Activated T-helper 1 cell treated with anti-CD3 and anti-CD28 coated beads, Interleukin-12 subunit alpha, Interleukin-12 subunit beta, Interleukin-2, Interleukin-4 antibody, amounts not matched to agents 30 ng/mL and 10 ng/mL and 1 ng/mL, durations not matched to agents 14 hours and 24 hours and 36 hours (primary cell): ENCODE measurements at places on chromosomes 7 and 10. TPM values are rescaled to one million over a fixed set of nuclear protein-coding genes. Genes with fewer than 3 reads are reported as not detected.

DNA sequence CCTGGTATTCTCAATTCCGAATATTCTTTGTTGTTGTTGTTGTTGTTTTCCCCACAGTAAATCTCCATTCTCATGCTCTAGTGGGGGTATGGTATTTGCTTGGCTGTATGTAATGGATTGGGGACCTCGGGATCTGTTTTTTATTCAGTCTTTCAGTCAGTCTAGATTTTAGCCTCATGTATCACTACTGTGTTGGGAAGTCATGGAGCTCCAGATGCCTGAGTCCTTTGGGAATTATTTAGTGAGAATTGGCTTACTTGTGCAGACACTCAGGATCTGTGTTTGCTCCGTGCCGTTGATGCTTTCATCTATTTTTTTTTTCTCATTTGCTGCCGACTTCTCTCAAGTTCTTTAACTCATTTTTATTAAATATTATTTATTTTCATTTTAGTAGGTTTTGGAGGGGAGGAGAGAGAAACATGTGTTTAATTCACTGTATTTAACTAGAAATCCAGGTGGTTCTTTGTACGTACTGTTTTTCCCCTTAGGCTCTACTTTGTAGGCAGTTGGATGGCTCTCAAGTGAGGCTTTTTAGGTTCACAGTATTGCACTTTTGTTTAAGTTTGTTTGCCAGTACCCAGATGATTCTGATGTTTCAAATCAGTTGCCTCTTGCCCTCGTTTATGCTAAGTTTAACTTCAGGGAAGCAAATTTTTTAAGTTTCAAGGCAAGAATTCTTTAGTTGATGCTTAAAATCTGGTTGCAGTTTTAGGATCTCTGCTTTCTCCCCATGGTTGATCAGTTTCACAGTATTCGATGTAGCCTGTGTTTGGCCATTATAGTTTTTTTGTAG lies 36.9 kb downstream of the ZNRF2 start:
- DNase-seq, result no peak

- DNase-seq, result no peak
Measured at GRCh38 chr10:99393036-99393435, 37.4 kb downstream of the GOT1 start.

FAM20C gene
- 0.15 and 0.34 TPM in 2 replicates for total RNA-seq

IL6 gene
- 0.32 and 0.54 TPM in 2 replicates for total RNA-seq
